HCEC 1CT (cell line): ENCODE measurements at places on chromosomes 6 and 20.
A peak's percentile ranks its signal among the peaks of the same experiment; 100 is the strongest.

DNA sequence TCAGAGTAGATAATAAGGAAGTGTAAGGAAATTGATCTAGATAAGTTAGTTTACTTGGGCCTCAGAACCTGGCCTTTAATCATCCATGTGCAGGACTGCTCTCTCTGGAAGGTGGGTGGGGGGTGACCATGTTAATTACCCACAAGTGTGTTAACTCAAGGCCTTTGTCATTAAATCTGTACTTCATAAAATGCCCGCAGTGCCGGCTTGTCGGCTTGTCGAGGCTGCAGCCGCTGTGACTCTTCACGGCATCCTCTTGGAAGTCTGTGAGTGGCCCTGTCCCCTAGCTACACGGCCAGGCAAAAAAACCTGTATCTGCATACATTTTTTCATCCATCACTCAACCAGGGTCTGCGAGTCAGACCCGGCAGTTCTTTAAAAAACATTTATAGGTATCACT lies 70.9 kb upstream of the ASCC3 start:
- no peak for DNase-seq

GRCh38 chr6:168249746-168250145 lies 69.8 kb downstream of the DACT2 start:
- no peak for DNase-seq

DNA sequence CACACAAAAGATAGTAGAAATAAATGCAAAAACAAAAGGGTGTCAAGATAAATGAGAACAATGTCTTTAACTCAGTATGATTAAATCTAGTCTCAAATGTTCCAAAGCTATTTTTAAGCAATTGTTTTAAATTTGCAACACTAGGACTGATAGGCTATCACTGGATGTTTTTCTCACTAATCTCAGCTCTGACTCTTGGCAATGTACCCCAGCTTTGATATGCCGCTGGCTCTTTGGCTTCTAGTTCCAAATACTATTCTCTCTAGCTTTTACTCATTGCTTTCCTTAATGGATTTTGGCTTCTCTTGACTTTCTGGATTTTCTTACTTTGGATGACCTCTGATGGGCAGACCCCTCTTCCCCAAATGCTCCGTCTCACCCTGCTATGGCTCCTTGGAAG lies 116.0 kb upstream of the SLC35B3 start:
- no peak for DNase-seq

- DNase-seq: no peak
Observed at GRCh38 chr6:137370871-137371633, 123.1 kb downstream of the OLIG3 start.

- DNase-seq: peak; percentile 59
Observed at GRCh38 chr6:105191351-105191750, 11.5 kb upstream of the POPDC3 start.

- DNase-seq: peak; percentile 97
Observed at GRCh38 chr6:45650524-45651135, 272.9 kb upstream of the SUPT3H start.

DNA sequence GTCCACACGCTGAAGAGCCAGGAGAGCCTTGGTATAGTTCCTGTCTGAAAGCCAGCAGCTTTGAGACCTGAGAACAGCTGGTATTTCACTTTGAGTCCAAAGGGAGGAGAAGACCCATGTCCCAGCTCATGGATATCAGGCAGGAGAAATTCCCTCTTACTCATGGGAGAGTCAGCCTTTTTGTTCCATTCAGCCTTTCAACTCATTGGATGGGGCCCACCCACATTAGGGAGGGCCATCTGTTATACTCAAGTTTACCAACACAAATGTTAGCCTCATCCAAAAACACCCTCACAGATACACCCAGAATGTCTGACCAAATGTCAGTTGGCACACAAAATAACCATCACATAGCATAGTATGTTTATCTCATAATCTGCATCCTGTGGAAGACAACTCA lies 80.1 kb downstream of the GMDS start:
- DNase-seq: no peak

DNA sequence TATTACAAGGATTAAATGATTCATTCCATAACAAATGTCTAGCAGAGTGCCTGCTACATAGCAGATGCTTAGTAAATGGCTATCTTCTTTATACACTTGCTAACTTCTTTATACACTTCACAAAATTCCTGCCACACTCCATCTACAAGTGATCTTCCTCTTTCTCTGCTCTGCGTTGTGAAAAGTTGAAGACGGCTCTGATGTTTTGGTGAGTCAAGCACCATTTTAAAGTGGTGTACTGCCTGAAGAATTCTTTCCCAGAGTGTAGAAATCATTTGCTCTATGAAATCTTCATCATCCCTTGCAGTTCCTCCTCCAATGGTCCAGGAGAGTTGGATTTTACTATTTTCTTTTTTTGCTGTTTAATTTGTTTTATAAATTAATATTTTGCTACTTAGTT lies 74.9 kb downstream of the TNFAIP3 start:
- DNase-seq: no peak

GRCh38 chr6:12270551-12271230 lies 19.5 kb upstream of the EDN1 start:
- DNase-seq: no peak

DNA sequence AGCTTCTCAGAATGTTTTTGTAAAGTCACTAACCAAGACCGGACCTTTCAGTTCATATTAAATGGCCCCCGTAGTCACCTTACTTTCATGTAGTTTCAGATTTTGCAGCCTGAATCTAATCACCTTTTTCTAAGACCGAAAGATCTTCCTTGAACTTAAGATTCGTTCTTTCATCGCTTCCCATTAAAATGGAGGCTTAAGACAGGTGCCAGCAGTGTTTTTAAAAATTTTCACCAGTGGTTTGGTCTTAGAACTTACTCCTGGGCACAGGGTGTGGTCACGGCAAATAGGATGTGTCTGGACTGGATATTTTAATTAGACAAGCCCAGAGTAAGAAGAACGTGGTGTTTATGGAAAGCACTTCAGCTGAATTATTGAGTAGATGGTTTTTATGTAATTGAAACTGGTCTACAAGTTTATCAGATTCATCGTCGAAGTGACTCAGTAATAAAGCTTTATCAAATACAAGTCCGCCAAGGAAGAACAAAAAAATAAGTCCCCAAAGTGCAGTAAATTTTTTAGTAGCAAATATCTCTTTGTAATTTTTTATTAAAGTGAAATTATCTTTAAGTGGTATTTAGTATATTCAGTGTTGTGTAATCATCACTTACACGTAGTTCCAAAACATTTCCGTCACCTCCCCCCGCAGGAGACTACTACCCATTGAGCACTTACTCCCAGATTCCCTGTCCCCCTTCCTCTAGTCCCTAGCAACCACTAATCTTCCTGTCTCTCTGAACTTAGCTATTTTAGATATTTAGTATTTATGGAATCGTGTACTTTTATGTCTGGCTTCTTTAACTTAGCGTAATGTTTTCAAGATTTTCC lies 868 bp downstream of the SRSF3 start:
- peak; percentile 64 for DNase-seq

DNA sequence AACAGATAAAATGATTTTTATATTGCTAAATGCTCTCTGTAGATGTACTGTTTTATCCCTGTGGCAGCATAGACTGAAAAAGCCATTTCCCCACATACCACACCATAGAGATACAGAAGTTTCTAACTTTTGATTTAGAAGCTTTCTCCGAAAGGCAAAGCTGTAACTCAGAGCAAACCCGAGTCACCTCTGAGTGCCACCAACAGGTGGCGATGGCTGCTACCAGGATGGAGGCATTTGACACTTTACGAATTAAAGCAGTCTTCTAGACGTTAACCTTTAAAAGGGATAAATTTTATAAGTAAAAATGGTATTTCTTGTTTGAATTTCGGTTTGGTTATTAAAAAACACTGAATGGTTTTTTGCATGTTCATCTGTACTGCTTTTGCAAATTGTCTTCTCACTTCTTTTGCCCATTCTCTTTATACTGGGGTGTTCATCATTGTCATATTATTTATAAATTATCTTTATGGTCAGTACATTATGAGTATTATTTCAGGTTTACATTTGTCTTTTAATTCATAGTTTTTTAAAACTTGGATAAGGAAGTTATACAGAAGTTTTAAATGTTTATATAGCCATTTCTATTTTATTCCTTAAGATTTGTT lies 201.0 kb upstream of the CEP162 start:
- peak; percentile 53 for DNase-seq

DNA sequence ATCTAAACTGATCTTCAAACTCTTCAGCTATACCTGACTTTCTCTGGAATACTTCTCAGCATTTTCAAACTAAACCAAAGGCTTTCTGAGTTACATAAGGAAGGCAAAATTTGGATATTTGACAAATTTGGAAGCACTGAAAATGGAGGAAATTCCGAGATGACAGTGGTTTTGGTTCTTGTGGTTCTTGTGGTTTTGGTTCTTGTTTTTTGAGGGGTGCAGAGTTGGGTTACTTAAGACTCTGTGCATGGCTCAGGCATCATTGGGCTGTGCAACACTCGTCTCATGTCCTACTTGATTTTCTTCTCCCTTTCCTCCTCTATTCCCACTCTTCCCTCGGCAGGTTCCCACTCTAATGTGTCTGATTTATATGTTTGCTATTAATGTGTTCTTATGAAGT lies 78.0 kb downstream of the SLC22A3 start:
- no peak for DNase-seq

DNA sequence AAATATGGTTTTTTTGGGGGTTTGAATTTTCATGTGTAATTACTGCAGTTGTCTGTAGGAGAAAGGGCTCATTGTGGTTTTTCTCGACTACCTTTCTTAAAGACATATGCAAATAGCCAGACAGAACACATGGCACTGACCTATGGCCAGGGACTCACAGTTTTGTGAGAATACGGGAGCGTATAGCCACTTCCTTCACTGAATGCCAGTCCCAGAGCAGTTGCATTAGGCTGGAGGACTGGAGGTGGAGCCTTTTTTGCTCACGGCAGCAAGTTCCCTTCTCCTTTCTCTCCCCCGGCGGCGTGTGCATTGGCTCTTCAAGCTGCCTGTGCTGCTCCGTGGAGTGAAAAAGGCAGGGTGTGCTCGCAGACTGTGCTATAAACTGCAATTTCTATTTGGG lies 114.9 kb downstream of the AKAP7 start:
- no peak for DNase-seq

GRCh38 chr20:8020314-8021079 lies 936 bp upstream of the TMX4 start:
- DNase-seq: no peak

GRCh38 chr6:46815130-46815529 lies 21.9 kb downstream of the MEP1A start:
- no peak for DNase-seq

GRCh38 chr6:114995526-114995925 lies 652.7 kb upstream of the HS3ST5 start:
- DNase-seq: no peak

DNA sequence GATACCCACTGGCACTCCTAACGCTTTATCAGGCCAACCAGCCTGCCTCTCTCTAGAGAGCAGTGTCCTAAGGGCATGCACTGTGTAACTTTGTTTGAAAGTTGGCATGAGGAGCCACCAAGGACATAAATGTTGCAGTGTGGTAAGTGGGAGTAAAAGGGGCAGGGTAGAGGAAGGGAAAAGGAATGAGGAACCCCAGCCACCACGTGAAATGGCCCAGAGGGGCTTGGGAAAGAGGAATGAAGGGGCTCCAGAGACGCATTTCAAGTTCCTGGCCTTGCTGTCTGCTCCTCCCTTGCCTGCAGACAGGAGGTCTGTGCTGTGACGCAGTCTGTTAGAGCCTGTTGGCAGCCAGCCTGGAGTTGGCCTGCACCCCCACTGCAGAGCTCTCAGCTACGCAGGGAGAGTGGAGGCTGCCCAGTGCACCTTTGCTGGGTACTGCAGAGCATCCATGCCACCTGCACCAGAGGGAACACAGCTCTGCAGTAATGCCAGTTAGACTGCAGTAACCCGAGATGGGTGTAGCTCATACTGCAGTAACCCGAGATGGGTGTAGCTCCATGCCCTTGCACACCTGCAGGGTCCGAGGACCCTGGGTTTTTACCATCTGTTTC lies 86.8 kb upstream of the SNAP25 start:
- peak; percentile 7 for DNase-seq

GRCh38 chr6:62623846-62624532 lies 338.0 kb upstream of the KHDRBS2 start:
- no peak for DNase-seq

- no peak for DNase-seq
Observed at GRCh38 chr6:129130106-129130505, 247.2 kb downstream of the LAMA2 start.

- DNase-seq: peak; percentile 80
Observed at GRCh38 chr6:16450821-16451220, 212.4 kb downstream of the GMPR start.

GRCh38 chr6:34544776-34545471 lies 11.2 kb downstream of the SPDEF start:
- no peak for DNase-seq

GRCh38 chr20:57079031-57080005 lies 187.1 kb downstream of the BMP7 start:
- no peak for DNase-seq

- DNase-seq: no peak
Observed at GRCh38 chr20:47353692-47354463, 2.6 kb downstream of the ZMYND8 start.

GRCh38 chr6:40378071-40378724 lies 209.0 kb downstream of the LRFN2 start:
- peak; percentile 24 for DNase-seq

DNA sequence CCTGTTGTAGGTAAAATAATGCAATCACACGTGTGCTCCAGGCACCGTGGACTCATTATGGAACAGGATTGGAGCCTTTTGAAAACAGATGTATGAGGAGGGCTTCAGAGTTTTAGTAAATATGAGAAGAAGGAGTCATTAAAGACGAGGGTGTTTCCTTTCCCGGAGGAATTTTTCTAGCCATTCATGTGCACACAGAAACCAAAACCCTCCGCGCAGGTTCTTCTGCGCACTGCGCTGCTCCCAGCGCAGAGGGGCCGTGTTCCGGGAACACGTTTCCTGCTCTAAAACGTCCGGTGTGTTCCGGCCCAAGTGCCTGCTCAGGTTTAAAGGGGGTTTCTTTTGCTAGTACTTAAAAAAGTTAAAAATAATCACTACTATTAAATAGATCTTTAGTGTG lies 11.6 kb downstream of the GPR31 start:
- DNase-seq: no peak
